Natural killer cell (primary cell): ENCODE measurements at places on chromosomes 2 and 18.

DNA sequence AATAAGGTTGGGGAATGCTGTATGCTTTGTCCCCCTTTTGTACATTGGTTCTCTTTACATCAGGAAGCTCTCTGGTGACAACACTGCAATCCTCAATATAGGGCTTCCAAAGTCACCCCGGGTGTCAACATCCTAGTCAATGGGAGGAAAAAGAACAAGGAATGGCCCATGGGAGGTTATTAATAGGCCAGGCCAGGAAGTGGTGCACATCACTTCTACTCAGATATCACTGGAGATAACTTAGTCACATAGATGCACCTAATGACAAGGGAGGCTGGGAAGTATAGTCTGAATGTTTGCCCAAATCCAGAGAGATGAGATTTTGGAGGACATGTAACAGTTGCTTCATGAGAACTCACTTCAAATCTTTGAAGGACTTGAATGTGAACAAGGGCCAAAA is 274.7 kb downstream of the DYSF start:
- no peak for DNase-seq

- no peak for DNase-seq
Observed at GRCh38 chr2:73218298-73218697, 4.3 kb downstream of the SMYD5 start.

- no peak for DNase-seq
Observed at GRCh38 chr2:100013892-100014677, 128.3 kb downstream of the AFF3 start.

GRCh38 chr2:96241227-96241626 is 24.6 kb downstream of the TMEM127 start:
- no peak for DNase-seq

DNA sequence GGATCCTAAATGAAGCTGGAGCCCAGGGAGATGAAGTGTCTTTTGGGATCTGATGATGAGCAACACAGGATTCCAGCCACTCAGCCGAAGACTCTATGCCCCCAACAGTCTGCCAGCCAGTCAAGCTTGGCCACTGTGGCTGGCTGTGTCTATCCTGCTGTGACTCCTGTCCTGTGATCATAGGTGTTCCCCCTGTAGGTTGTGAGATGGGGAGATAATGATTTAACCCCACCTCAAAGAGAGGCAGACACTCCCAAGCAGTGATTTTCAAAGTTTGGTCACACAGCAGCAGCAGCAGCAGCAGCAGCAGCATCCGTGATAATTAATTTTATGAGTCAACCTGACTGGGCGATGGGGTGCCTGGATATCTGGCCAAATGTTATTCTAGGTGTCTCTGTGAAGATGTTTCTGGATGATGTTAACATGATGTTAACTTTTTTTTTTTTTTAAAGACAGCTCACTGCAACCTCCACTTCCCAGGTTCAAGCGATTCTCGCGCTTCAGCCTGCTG is 21.4 kb upstream of the RHOB start:
- no peak for DNase-seq

- no peak for DNase-seq
Observed at GRCh38 chr18:12586956-12587355, 71.0 kb downstream of the SPIRE1 start.

- DNase-seq = no peak
Observed at GRCh38 chr2:28668106-28668814, 83.4 kb upstream of the PPP1CB start.
